ENCODE measurements at places on chromosomes 2 and 18. TPM values are rescaled to one million over a fixed set of nuclear protein-coding genes. Genes with fewer than 3 reads are reported as not detected.

PROKR1 gene
- 2.8 TPM for total RNA-seq

STARD6 gene
- not detected for total RNA-seq

PROC gene
- 0.31 TPM for total RNA-seq

ASB18 gene
- total RNA-seq: not detected

FTCDNL1 gene
- total RNA-seq: 0.59 TPM

SDC1 gene
- 27.2 TPM for total RNA-seq

HDLBP gene
- 415 TPM for total RNA-seq

CD8B2 gene
- total RNA-seq: not detected

DSC1 gene
- 0.04 TPM for total RNA-seq

- DNase-seq: no peak
Measured at GRCh38 chr2:138238908-138239307, 262.7 kb upstream of the SPOPL start.

DNA sequence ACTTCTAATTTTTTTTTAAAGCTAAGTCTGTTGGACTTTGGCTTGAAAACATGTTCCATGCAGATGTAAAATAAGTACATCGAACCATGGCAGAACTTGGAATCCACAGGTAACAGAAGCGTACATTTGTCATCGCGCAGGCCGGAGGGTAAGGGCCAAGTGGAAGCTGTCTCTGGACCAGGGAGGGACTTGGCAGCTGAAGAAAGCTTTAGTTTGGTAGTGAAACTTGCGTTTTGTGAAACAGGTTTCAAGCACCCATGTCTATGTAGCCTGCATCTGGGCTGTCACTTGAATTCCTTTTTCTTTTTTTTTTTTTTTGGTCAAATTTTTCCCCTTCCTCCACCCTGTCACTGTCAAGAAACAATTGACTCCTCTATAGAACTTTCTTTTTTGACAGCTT lies 20.4 kb downstream of the GRHL1 start:
- DNase-seq: no peak

DNA sequence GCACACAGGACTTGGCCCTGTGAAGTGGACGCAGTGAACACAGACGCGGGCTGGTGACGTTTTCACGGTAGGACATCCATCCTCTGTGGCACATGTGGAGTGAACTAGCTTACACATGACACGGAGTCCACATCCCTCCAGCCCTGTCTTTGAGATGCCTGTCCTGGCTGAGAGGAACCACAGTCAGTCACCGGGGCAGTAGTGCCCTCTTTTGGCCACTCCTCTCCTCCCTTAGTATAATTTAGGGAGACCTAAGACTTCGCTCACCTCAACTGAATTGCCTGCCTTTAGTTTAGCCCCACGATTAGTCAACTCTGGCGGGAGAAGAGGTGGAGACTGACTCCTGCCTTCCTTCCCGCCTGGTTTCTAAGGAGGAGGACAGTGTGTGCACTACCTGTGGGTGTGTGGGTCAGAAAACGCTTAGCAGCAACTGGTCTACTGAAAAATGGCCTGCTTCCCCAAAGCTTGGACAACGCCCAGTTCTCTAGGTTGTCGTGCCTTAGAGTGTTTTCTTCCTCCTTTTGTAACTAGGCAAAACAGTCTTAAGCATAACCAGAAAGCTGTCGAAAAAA lies 70.6 kb downstream of the MBP start:
- peak; percentile 76 for DNase-seq

GRCh38 chr18:9348079-9348671 lies 13.6 kb downstream of the TWSG1 start:
- no peak for DNase-seq

DNA sequence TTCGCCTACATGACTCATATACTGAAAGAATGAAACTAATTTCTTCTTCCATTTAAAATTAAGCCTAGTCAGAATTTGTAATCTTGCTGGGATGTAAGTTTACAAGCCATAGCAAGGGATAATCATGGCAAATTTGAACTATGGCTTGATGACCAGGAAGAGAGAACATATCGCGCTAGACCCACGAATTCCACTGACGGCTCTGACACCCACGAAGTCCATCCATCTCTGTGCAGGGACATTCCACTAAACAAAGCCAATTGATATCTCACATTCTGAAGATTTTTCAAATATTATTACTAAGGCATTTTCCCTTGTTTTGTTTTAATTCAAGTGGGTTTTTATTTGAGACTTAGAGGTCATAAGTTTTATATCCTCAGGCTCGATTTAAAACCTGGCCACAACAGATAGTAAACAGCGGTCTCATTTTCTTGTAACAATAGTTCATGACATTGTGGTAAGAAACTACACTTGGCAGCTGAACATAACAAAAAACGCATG lies 113.0 kb downstream of the QPCT start:
- DNase-seq: no peak

DNA sequence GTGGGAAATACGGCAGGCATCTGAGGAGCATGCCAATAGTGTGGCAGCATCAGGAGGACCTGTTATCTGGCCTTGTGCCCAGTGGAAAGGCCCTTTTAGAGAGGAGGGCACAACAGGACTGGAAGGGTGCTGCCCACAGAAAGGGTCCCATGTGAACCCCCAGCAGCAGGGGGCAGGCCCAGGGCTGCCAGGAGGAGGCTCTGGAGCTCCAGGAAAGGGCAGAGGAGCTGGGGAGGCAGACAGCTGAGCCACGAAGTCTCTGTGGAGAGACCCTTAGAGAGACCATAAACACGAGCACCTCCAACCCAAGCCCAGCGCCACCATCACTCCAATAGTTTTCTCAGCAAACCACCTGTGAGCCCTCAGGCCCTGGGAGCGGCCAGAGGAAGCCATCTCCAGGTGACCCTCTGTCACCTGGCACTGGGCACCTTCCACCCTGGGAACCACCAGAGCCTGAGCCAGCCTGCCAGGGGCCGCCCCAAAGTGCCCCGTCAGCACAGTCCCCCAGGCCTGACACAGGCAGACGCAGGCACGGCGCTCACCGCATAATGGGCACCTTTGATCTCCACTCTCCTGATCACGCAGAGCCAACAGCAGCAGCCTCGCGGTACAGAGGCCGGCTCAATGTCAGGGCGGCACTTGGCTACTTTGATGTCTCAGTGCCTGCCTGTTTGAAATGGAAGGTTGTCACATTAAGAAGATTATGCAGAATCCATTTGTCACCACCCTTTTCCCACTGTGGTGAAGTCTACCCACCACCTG lies 162.5 kb upstream of the RAB6C start:
- DNase-seq: no peak

DNA sequence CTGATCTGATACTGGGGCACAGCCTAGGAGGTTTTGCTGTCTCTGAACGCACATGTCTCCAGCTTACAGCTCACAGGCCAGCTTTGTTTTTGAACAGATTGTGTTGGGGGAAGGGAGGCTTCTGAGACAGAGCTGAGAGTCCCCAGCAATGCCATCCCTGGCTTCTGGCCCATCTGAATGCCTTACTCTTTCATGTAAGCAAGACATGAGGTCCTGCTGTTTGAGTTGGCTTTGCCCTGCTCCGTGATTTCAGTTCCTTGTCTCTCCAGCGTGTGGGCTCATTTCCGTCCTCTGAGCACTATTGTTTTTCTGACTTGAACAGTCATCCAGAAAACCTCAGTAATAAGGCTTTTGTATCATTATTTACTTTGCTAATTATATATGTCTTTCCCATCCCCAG lies 194.9 kb upstream of the TNP1 start:
- no peak for DNase-seq

DNA sequence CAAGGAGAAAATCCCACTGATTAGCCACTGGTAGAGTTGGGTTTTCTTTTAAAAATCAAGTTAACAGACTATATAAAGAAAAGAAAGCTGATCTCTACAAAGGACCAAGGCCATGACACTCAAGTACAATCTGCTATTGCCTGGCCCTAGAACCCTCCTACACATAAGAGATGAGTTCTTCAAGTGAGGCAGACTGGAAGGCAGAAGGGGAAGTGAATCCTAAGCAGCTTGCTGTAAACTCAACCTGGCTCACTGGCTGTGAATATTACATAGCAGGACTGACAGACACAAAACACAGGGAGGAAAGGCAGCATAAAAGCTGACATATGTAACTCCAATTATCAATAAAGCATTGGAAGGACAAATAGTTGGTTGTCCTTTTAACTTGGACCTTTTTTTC lies 65.4 kb downstream of the TRIP12 start:
- no peak for DNase-seq

DNA sequence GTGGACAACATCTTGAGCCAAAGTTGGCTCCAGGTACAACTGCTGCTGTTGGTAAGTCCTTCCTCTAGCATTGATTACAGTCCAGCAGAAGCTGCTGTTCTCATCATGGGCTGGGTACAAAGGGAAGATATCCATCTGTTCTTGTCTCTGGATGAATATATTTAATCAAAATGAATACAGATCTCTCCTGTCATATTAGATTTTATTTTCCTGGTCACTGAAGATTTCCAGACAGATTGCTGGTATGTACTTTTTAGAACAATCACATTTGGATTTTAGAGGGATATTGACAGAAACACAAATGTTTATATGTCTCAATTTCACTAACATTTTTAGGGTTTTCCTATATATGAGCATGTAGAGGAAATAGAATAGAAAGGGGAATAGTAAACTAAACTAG lies 155.4 kb upstream of the FHL2 start:
- DNase-seq: no peak

DNA sequence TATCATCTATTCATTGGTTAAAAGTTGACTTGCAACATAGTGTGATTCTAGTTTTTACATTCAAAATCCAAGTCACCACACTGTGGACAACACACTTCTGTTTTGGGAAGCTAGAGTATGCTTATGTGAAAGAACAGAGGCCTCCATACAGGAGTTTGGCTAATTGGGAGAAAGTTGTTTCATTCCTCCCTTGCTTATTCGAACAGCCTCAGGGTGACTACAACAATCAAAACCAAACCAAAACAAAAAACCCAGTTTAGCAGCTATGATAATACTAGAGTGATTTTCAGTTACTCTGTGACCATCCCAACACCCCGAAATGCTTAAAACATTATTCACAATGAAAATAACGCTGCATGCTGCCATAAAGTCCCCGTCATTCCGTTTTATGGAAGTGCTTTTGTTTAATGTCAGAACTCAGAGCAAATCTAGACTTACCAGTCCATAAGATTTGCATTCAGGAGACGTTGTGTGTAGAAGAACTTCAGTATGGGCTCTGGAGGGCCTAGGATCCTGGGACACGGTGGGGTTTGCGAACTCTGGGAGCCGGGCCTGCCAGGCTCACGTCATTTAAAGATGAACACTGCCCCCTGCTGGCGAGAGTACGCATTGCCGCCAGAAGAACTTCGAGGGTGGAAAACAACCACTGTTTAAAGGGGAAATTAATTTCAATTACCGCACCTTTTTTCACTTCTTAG lies 111.4 kb downstream of the FTCDNL1 start:
- DNase-seq: peak; percentile 67

GRCh38 chr18:21684731-21685130 lies 19.8 kb downstream of the ABHD3 start:
- DNase-seq: no peak

- no peak for DNase-seq
Measured at GRCh38 chr2:148603562-148603920, 41.0 kb upstream of the EPC2 start.

DNA sequence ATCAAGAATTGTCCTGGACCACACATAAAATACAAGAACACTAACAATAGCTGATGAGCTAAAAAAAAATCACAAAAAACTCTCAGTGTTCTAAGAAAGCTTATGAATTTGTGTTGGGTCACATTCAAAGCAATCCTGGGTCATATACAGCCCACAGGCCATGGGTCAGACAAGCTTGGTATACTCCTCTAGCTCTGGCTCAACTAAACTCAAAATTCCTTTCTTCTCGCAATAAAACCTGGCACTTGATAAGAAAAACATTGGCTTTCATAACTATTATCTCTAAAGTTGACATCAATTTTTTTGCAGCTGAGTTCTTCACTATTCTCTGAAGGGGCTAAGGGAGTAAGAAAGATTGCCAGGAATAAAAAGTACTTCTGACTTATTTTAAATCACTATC lies 38.3 kb downstream of the FBXO48 start:
- no peak for DNase-seq

DNA sequence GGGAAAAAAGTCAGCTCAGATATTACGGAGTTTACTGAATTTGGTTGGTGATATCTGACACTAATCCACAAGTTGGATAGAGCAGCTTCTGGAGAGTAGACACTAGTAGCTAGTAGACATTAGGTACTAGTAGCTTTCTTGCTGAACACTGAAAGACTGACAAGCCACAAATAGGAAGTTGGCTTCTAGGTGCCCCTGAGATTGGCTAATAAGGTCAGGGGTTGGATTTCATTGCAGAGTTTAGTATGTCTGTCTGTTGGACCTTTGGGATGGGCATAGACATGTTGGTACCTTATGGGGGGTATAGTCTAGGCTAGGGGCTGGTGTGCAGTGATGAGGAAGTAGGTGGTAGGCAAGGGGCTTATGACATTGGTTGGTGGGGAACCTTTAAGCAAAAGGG lies 164.9 kb upstream of the LRRTM1 start:
- DNase-seq: no peak

DNA sequence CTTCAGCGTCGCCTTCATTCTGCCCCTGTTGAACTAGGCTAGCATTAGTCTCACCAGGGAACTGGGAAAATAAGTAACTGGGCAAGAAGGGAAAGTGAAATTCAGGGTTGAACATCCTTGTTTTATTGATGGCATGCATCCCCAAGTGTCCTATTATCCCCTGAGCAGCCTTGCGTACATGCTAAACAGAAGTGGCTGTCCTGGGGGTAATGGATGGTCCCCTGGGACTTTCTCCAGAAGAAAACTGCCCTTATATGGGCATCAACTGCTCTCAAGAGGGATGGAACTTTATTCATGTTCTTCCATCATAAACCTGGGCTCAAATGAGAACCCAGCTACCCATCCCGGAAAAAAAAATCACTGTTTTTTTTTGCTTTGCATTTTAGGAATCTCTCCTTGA lies 11.8 kb upstream of the SMIM21 start:
- DNase-seq: no peak

- DNase-seq: peak; percentile 65
Measured at GRCh38 chr18:7221424-7222155, 9.3 kb upstream of the LRRC30 start.

DNA sequence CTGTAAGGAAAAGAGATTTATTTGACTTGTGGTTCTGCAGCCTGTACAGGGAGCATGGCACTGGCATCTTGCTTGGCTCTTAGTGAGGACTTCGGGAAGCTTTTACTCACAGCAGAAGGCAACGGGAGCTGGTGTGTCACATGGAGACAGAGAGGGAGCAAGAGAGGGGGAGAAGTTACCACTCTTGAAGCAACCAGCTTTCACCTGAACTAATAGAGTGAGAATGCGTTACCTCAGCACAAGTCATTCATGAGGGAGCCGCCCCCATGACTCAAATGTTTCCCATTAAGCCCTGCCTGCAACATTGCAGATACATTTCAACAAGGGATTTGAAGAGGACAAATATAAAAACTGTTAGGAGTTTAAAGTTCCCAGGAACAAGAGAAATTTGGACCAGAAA lies 190.0 kb downstream of the CYRIA start:
- no peak for DNase-seq

DNA sequence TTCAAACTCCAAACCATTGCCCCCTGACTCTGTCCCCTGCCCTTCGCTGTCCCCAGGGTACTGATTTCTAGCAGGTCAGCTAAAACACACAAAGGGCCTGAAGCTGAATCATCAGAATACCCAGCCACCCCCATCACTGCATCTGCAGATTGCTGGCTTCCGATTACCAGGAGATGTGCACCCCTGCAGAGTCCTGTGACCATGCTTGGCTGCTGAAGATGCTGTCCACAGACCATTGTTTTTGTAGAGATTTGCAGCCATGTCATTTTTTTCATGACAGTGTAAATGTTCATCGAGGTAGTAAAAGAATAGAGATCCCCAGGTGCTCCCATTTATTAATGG lies 463.3 kb downstream of the STK39 start:
- DNase-seq: no peak
